ENCODE measurements at places on chromosomes 16 and 17. TPM values are rescaled to one million over a fixed set of nuclear protein-coding genes. Genes with fewer than 3 reads are reported as not detected.
A peak's percentile ranks its signal among the peaks of the same experiment; 100 is the strongest.

DNA sequence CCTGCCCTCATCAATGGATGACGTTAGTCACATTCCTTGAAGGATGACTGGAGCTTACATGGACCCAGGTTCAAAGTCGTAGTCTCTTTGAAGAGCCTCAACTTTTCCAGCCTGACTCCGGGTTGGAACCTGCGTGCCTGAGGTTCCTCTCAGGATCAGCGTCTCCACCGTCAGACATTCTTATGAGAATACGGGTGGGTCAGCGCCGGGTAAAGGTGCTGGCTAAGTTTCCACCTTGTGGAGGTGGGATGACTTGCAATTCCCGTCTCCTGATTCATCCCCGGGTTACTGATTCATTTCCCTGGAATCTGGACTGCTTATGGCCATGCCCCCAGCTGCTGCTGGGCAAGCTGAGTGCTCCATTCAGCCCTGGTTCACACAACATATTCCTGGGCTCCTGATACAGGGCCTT, 38.9 kb upstream of the CMIP start:
- DNase-seq: no peak

Gene SEPTIN1
- polyA plus RNA-seq: 2.6 TPM

DNA sequence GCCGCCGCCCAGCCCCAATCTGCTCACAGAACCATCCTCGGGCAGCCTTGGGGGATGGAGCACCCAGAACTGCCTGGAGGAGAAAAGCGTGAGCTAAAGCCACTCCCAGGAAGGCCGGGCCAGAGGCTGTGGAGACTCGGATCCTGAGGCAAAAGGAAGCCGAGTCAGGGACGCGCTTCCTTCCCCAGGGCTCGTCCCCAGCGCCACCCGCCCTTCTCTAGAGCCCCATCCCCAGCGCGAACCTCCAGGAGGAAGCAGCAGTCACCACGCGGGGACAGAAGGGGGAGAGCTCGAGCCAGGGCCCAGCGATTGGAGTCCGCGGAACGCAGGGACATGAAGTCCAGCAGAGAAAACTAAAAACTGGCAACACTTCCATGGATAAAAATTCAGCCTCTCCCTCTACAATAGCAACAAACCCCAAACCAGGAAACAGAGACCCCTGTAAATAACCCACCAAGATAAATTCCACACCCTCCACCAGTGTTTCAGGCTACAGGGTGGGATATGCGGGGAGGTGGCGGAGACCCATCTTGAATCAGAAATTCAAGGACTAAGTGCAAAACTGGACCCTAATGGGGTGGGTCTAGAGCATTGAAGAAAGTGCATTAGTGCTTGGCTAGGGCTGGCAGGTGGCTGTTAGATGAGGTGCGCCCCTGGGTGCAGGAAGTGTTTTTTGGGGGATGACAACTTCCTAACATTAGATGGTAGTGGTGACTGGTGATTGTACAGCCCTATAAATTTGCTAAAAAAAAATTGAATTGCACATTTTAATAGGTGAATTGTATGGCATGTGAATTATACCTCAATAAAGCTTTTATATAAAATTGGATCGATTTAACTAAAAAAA, 116.1 kb upstream of the METRNL start:
- DNase-seq: peak; percentile 80

- DNase-seq: no peak
Measured at GRCh38 chr17:47955497-47956461, 1.9 kb downstream of the PRR15L start.

Gene NOB1
- polyA plus RNA-seq: 70.5 TPM

- no peak for DNase-seq
Measured at GRCh38 chr17:38761612-38762011, 9.1 kb downstream of the PSMB3 start.

DNA sequence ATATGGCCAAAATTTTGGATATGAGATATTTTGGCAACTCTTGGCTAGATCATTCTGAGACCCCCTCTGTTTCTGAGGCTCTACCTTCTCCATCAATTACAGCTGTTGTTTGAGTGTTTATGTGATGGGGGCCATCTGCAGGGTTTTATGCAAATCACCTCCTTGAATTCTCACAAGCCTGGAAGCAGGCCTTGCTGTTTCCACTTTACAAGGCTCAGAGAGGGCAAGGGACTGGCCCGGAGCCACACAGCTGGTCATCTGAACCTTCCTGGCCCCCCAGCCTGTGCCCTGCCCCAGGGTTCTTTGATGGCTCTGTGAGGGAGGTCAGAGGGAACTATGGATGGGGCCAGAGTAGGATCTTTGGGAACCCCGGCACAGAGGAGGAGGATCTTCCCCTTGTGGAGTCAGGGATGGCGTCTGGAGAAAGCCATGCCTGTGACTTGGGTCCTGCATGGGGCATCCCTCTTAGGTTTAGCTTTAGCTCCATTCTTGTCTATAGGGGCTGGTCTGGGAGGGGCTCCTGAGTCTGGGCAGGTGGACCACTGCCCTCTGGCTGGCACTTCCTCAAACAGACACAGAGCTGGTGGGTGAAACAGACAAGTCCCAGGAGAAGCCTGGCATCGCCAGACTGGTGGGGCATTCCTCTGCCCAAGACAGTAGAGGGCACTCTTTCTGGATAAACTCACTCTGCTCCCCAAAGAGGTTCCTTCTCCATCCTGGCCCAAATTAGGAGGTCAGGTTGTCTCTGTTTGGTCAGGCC, 26.2 kb downstream of the IL21R start:
- no peak for DNase-seq

Gene RRAD
- polyA plus RNA-seq: 3.3 TPM

All from renal pelvis (tissue), 12 donors.